ENCODE measurements at places on chromosomes 16 and 17.
A peak's percentile ranks its signal among the peaks of the same experiment; 100 is the strongest.

DNA sequence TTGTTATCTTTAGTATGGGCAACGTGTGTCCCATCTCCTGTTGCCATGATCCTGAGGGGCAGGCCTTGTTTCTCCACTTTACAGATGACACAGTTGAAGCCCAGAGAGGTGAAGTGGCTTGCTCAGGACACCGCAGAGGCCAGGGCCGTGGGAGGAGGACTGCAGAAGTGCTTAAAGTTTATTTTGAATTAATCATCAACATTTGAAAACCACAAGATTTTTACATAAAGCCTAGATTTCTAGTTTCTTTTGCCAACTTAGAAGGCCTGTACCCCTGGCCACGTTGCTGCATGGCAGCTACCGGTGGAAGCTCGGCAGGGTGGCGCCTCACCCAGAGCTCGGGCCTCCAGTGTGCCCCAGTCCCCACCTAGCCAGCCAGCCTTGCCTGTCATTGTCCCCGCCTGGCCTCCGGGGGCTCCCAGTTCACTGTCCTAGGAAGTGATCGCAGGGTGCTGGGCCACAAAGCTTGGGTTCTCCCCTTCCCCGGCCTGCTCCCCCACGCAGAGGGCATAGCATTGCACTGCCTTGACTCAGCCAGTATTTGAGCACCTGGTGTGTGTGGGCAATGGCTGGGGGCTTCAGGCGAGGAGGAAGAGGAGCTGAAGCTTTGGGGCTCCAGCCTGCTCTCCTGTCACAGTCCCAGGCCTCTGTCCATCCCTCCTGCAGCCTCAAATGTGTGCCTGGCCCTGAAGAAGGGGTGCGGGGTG lies 14.8 kb upstream of the ADCY7 start:
- no peak for DNase-seq

- no peak for DNase-seq
Measured at GRCh38 chr17:44438636-44439035, 49.2 kb upstream of the ITGA2B start.

DNA sequence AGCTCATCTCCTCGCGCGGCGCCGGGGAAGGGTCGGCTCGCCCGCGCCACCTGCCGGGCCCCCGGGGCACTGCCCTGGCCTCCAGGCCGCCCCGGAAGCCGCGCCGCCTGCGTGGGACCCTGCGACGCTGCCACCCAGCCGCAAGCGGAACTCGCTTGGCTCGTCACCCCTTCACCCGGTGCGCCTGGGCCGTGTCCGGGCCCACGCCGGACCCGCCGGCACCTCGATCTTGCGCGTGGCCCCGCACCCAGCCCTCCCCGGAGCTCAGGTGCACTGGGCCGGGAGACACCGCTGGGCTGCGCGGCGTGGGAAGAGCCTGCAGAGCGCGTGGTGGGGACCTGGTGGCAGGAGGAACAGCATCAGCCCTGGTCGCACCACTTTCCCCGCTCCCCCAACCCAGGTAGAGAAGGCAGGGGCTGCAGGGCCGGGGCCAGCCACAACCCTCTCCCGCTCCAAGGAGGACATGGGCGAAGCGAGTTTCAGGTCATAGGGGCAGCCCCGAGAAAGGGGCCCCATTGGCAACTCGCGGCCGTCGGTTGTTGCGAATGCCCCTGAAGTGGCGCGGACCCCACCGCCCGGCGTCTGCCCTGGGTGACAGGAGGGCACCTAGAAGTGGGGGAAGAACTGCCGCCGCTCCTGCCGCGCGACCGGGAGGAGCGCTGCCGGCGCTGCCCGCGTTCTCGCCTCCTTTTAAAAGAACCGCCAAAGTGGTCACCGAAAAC lies 363 bp upstream of the MIF4GD start:
- no peak for DNase-seq

GRCh38 chr17:37488009-37488604 lies 1.6 kb upstream of the DUSP14 start:
- peak; percentile 94 for DNase-seq

GRCh38 chr16:50804290-50804907 lies 62.5 kb downstream of the CYLD start:
- no peak for DNase-seq

DNA sequence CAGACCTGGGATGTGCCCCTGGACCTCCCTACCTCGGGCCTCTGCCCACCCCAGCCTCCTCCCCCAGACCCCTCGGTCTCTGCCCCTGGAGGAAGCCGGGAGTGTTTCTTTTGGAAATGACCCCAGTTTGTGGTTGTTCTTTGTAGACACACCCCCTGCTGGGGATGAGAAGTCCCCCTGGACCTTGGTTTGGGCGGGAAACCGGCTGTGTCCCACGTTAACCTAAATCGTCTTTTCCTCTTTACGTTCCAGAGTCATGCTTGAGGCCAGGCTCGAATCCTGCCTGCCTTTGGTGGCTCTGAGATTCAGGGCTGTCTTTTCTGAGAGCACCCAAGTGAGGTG lies 116.6 kb downstream of the METRNL start:
- peak; percentile 46 for DNase-seq

DNA sequence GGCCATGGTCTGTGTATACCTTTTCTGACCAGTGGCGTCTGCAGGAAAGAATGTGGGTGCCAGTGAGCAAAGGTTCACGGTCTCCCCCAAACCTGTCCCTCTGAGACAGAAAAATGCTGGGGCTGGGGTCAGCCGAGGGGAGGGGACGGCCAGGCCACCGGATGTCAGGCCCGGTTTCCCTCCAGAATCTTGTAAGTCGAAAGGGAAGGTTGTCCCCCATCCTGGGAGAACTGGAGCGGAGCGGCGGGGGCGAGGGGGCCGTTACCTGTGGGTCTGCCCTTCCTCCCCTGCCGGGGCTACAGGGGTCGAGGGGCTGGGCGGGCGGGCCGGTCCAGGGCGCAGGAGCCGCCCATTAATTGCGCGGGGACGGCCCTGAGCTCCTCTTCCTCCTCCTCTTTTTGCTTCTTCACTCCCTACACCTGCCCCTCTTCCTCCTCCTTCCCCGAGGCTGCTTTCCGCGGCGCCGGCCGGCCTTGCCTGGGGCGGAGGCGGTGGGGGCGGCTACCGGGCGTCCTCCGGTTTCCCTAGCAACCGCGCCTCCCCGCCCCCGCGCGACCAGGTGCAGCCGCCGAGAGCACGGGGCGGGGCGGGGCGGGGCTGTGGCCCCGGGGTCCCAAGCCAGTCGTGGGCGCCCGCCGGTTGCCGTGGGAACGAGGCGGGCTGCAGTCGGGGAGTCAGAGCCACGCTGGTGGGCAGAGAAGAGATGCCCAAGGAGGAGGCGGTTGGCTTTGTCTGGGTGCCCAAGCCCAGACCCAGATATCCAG lies at the start of gene MARCHF10:
Gene MARCHF10 (minus strand): TSS at position 503 of the 764 bp plus-strand sequence. CDS start 6,579 bp downstream, outside the sequence.
- no peak for DNase-seq

DNA sequence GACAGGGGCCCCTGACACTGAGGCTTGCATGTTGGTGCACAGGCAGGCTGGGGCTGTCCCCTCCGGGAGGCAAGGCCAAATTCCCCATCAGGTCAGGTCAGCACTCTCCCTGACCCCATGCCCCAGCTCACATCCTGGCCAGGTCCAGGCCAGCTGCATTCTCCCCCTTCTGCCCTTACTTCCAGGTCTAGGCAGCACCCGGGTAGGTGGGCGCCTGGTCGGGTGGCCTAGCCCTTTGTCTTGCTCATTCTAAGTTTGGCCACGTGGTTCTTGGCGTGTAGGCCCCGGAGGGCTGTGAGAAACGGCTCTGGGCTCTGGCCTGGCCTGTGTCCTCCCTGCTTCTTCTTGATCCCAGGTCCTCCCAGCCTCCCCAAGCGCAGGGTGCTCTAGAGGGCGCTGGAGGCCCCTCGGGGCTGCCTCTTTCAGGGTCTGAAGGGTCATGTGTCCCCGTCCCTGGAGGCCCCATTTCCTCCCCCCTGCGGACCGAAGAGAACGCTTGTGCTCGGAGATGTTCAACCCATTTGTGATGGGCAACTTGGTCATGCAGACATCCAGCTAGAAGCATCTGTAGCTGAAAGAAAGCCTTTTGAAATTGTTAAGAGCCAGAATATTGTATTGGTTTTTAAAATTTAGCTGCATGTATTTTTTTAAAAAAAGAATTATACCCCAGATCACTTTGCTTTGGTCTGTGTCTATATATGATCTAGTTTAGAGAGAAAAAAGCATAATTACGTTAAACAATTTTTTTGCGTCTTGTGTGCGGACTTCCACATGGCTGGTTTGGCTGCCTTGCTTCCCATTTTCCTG lies 6.7 kb downstream of the BAHCC1 start:
- no peak for DNase-seq

DNA sequence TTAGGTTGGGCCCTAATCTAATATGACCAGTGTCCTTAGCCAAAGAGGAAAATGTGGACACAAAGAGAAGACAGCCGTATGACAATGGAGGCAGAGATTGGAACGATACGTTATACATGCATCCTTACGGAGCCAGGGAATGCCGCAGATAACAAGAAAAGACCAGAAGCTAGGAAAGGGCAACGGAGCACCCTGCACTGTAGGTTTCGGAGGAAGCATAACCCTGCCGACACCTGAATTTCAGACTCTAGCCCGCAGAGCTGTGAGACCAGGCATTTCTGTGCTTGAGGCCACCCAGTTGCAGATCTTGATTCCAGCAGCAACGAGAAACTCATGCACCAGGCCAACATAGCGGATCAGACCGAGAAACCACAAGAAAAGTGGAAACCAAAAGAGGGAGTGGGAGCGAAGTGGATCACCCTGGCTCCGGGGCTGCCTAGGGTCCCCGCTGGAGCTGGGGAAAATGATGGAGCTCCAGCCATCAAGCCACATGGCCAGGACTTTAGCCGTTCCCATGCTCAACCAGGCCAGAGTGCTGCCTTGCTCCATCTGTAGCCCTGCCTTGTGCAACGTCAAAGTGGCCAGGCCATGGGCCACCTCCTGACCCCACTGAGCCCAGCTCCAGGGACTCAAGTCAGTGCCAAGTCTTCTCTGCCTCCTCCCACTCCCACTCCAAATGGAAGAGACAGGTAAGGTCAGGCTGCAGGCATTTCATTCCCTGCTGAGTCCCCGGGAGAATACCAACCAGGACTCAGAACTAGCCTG lies 51.7 kb upstream of the RPL38 start:
- DNase-seq = no peak

DNA sequence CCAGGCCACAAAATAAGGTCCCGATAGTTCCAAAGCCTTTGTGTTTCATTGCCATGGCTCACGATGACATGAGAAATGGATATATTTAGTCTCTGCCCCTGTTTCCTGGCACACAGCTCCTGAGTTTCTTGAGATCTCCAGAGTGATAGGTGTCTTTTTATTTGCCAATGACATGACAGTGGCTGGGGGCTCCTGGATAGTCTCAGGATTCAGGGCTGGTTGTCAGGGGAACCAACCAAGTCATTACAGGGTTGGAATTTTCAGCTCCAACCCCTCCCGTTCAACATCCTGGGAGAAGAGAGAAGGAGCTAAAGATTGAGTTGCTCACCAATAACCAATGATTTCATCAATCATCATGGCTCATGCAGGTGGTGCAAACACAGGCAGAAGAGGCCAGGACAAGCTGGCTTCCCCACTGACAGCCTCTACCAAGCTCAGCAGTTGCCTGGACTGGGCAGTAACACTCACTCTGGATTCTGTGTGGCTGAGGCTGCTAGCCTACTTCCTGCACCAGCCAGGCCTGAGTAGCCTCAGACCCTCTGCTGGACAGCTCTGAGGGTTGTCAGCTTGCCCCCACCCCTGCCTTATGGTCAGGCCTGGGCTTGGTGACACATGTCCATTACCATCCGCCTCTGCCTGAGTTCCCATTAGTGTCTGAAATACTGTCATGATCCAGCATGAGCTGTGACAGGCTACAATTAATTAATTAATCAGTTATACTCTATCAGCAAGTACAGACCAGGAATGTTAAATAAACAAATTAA lies 534.4 kb upstream of the CDH5 start:
- DNase-seq = no peak

DNA sequence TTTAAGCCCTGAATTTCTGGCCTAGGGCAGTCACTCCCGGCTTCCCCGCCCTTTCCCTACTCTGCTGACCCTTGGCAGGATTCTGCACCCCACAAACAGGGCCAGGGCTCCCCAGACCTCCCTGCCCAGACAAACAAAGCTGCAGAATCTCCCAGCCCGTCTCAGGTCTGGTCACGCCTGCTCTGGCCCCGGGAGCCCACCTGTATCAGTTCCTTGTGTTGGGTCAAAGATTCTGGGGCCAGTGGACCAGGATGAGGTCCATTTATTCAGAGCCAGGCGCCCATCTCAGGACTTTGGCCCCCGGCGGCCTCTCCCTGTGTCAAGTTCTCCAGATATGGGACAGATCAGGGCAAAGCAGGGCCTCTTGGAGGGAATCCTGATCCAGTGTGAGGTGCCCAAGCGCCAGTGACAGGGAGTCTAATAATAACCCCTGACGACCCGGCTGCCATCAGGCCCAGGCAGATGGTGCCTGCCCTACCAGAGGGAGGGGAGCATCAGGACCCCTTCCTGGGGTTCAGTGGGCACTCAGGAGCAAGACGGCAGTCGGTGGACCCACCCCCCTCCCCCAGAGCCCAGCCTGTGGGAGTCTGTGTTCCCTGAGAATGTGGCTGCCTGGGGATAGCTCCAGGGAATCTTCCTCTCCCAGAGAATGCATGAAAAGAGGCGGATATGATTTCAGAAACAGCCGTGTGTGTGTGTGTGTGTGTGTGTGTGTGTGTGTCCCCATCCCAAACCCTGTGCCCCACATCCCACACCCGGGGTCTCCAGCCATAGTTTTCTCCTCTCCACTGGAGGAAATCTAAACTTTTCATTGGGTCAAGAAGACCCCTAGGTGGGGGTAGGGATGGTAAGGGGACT lies 1.3 kb downstream of the TTYH2 start:
- no peak for DNase-seq

DNA sequence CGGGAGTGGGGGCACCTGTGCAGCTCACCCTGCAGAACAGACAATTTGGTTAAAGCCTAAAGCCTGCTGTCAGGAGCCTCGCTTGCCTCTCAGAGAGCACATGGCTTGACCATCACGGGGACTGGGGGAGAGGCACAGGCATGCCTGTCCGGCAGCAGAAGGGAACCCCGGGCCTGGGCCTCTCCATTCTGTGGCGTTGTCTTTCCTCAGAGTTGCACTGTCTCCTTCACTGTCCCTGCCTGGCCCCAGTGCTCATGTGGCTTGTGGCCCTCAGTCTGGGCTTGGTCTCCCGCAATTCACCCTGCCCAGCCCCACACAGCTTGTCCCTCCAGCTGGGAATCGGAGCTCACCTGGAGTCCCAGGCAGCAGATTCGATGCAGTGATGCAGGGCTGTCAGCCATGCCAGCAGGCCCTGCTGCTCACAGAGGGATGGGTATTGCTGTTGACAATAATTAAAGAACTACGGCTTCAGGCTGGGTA lies 189.9 kb downstream of the SEC14L1 start:
- DNase-seq = no peak
